ENCODE measurements at places on chromosomes 6 and 20.

GRCh38 chr6:41917528-41917927 is 3.4 kb downstream of the MED20 start:
- no peak for DNase-seq

DNA sequence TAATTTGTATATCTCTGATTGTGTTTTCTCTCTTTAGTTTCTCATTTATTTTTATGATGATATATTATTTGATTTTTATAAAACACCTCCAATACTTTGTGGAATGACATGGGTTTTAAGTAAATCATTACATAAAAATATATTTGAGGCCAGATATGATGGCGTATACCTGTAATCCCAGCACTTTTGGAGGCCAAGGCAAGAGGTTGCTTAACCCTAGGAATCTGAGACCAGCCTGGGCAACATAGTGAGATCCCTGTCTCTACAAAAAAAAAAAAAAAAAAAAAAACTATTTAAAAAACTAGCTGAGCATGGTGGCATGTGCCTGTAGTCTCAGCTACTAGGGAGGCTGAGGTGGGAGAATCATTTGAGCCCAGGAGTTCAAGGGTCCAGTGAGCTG is 87.3 kb downstream of the BMP6 start:
- no peak for DNase-seq

- DNase-seq: peak; percentile 55
These were observed 2.0 kb downstream of the FGD2 start for GRCh38 chr6:37007340-37008043.

GRCh38 chr6:139423037-139423703 is 48.7 kb upstream of the CITED2 start:
- no peak for DNase-seq

- DNase-seq: no peak
These were observed 9.1 kb downstream of the BANF2 start for GRCh38 chr20:17708675-17709360.

- DNase-seq: peak; percentile 16
These were observed 7.3 kb upstream of the SIRPG start for GRCh38 chr20:1664911-1665310.

GRCh38 chr6:36340618-36341454 is 4.1 kb upstream of the BNIP5 start:
- peak; percentile 78 for DNase-seq

- DNase-seq: peak; percentile 22
These were observed 59.7 kb upstream of the SAMD3 start for GRCh38 chr6:130282234-130282995.

GRCh38 chr6:42390228-42390934 is 61.3 kb downstream of the TRERF1 start:
- no peak for DNase-seq

- peak; percentile 62 for DNase-seq
These were observed 496 bp downstream of the GRM4 start for GRCh38 chr6:34145161-34146020.

GRCh38 chr6:80789912-80790570 is 683.6 kb downstream of the BCKDHB start:
- DNase-seq: no peak

DNA sequence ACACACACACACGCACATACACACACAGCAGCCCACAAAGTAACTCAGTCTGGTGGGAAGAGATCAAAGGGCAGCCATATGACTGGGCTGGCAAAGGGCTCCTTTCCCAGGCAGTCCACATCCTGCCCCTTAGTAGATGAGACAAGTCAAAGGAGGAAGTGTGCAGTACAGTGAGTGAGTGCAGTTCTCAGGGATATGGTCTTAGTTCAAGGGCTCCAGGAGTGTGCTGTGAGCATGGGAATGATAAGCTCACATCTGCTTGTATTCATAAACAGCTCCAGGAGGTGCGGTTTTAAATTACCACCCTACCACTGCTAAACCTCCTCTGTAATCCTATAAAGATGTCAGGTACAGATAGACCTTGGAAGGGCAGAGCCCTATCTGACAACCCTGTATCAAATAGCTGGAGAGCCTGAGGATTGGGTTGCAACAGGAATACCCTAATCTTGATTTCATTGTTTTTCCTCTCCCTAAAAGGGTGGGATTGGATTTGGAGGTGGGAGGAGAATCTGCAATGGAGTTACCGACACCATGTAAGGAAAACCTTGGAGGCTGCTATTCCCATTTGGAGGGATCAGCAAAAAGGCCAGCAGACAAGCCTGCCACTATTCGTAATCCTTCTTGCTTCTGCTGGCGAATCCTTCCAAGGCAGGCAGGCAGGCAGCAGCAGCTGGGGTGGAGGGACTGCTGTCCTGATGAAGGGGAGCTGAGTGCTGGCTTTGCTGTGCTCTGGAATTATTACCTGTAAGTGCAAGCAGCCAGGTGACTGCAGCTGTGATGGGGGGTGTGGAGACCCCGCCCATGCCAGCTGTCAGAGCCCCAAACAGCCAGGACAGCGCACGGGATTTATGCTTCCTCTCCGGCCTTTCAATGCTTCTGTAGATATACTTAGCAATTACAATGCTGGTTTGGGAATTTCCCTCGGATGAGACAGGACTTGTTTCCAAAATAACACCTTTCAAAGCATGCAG is 342.7 kb downstream of the PRL start:
- no peak for DNase-seq

DNA sequence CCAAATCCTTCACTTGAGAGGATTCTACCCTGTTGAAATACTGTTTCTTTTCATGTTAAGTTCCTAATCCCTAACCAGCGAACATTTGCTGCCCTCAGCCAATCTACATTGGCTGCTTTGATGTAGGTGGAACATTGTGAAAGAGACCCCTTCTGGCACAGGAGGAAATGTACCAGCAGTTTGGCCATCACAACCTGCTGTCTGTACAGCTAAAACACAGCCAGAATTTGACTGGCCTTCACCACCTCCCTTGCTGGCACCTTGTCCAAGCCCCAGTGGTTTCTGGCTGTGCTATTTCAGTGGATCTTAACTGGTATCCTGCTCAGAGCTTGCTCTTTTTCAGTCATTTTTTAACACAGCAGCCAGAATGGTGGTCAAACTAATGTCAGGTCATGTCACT is 202.1 kb upstream of the EPHA7 start:
- no peak for DNase-seq

DNA sequence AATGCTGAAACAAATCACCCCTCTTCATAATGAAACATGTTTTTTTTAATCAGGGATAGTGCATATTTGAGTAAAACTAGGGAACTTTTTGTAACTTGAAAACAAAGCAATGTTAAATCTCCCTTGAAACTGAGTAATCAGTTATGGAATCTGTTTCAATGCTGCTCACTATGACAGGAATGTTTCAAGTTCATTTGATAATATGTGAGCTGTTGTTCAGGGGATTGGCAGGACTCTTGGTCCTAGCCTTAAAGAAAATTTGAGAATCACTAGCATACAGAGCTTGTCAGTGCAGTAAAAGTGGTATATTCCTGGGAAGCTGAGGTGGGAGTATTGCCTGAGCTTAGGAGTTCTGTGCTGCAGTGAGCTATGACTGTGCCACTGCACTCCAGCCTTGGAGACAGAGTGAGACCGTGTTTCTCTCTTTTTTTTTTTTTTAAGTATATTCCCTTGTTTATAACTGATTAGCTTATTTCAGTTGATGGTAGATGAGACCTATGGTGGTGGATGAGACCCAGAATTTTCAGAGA is 21.6 kb upstream of the CALHM6 start:
- DNase-seq: no peak

- DNase-seq: no peak
These were observed 6.3 kb upstream of the RAMACL start for GRCh38 chr6:166592821-166593220.

DNA sequence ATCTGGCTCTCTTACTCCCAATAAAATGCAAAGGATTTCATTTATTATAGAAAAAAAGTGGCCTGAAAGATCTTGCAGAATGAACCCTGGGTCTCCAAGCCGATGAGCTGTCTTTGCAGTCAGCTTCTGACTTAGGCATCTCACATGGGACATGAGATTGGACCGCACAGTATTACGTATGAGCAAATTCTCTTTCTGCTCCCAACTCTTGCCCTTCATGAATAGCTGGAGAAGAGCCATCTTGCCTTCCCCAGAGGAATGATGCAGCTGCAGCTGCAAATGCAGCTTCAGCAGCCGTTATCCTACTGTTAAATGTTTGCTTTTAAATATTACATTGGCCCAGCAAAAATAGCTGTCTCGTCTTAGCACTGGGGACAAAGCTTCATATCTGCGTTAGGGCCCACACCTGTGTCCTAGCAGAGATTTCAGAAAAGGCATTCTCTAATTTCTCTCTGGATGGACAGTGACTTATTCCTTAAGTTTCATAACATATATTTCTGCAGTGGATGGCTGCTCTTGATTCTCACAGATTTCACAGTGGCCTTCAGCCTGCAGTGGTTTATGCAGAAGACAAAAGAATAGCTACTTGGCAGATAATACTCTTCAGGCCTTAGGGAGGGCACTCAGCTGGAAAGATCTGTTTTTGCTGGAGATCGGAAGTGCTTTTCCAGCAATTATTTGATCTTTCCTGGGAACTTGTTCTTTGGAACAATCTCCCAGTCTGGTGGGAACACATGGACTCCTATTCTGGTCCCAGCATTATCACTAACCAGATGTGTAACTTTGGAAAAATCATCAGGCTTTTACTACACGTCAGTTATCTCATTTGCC is 129.2 kb downstream of the FYN start:
- no peak for DNase-seq

DNA sequence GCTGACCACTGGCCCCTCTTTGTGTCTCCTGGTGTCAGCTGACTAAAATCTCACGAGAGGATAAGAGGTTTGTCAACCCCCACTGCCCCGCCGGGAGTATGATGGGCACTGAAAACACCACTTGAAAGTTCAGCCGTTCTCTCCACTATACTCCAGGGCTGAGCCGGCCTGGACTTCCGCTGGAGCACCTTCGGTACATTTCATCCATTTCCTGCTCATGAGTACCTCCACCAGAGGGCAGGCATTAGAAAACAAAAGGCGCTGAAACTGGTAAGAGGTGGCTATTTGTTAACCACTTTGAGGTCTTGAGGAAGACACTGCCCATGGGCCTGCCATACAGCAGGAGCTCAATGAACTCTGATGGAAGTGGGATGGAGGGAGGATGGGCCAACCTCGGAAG is 17.9 kb upstream of the ANKRD60 start:
- DNase-seq: no peak

- peak; percentile 34 for DNase-seq
These were observed 24.3 kb downstream of the TUBB2B start for GRCh38 chr6:3202999-3203696.

DNA sequence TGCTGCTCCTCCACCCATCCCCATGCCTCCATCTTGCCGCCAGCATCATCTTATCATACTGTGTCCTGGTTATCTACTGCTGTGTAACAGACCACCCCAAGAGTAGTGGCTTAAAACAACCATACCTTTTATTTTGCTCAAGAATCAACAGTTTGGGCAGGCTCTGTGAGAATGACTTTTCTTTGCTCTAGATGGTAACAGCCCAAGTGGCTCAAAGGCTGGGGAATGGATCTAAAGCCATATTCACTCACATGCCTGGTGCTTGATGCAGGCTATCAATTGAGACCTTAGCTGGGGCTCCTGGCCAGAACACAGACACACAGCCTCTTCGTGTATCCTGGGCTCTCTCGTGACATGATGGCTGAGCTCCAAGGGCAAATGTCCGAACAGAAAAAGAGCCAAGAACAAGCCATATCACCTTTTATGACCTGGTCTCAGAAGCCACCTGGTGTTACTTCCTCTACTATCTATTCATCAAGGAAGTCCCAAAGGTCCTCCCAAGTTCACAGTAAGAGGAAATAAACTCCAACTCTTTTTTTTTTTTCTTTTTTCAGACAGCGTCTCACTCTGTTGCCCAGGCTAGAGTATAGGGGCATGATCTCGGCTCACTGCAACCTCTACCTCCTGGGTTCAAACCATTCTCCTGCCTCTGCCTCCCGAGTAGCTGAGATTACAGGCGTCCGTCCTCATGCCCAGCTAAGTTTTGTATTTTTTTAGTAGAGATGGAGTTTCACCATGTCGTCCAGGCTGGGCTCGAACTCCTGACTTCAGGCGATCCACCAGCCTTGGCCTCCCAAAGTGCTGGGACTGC is 159.3 kb upstream of the JARID2 start:
- DNase-seq: no peak

GRCh38 chr6:82248273-82248735 is 760 bp upstream of the IBTK start:
- peak; percentile 44 for DNase-seq

DNA sequence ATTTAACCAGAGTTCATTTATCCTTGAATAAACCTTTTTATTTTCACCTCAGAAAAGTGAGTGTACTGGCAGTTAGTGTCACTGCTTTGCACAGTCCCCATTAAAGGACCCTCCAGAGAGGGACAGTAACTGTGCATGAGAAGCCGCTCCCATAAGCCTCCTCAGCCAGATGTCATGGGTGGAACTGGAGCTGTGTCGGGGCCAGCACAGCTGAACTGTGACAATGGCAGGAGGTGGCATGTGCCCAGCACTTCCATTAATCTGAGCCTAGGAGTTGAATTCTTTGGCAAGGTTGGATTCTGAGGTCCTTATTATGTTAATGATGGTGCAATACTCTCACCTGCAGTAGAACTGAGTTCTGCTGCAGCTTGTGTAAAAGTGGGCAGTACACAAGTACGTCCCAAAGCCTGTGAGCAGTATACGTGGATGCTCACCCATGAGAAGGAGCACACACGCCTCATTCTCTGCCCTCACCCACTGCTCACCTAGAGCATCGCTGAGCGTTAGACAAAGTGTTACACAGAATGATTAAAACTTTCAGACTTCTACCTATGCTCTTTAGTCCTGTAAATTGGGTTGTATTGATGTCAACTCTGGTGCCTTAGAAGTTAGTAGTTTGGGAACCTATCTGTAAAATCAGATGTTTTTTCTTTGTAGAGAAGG is 11.9 kb upstream of the CSE1L start:
- DNase-seq: no peak

GRCh38 chr6:65123521-65123920 is 583.5 kb downstream of the EYS start:
- no peak for DNase-seq

GRCh38 chr20:21203088-21203656 is 77.3 kb downstream of the KIZ start:
- DNase-seq: no peak

GRCh38 chr20:49877386-49877921 is 37.9 kb downstream of the SPATA2 start:
- DNase-seq: no peak

DNA sequence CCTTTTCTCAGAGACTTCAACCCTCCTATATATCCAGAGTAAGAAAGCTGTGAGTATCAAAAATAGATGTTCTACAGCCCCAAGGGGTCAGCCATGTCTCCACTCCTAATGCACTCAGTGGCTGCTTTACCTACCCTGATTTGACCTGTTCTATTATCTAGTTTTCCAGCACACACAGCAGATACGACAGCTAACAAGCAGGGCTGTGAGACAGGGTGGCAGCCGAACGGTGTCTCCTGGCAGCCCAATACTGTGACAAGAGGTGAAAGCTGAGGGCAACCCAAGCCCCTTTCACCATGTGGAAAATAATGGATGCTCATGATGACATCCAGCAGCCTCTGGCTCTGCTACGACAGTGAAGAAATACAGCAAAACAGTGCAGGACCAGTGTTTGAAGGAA is 67.9 kb downstream of the KIF13A start:
- DNase-seq: no peak
